ENCODE measurements at places on chromosomes 2 and 18.

DNA sequence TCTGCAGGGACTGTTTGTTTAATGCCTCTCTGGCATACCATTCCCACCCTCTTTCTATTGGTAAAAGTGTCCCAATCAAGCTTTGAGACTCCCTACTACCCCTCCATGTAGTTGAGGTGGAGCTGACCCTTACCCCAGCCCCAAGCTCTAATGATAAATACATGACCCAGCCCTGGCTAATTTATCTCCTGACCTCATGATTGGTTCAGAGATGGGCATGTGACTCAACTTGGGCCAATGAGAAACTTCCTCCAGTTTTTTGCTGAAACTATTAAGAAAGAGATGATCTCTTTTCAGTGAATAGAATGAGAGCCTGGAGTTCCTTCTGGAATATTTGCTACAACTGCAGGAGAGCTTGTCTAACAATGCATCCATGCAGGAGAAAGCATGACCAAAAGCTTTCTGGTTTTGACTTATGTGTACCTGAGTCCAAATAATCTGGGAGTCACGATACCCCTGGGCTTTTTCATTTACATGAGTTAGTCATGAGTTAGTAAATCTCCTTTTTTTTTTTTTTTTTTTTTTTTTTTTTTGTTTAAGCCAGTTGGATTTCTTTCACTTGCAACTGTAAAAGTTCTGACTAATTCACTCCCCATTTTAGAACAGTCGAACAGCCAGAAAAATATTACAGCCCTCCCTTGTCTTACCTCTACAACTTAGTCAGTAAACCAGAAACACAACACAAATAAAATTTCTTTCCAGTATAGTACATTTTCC lies 66.5 kb upstream of the TLK1 start:
- DNase-seq = no peak

DNA sequence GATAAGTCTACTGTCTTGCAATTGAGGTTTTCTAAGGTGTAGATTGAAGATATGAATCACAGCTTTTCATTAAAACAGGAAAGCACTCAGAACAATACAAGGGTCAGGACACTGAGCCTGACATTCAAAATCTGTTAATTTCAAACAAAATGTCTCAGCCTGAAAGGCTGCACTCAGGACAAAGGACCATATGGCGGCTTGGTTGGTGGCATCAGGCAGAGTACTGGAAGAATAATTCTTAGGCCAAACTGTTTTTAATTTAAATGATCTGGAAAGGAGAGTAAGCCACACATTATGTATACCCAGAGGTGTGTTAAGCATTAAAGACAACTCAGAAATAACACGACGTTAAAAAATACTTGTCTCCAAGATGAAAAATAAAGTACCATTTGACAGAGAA lies 85.9 kb downstream of the SKA1 start:
- no peak for DNase-seq

DNA sequence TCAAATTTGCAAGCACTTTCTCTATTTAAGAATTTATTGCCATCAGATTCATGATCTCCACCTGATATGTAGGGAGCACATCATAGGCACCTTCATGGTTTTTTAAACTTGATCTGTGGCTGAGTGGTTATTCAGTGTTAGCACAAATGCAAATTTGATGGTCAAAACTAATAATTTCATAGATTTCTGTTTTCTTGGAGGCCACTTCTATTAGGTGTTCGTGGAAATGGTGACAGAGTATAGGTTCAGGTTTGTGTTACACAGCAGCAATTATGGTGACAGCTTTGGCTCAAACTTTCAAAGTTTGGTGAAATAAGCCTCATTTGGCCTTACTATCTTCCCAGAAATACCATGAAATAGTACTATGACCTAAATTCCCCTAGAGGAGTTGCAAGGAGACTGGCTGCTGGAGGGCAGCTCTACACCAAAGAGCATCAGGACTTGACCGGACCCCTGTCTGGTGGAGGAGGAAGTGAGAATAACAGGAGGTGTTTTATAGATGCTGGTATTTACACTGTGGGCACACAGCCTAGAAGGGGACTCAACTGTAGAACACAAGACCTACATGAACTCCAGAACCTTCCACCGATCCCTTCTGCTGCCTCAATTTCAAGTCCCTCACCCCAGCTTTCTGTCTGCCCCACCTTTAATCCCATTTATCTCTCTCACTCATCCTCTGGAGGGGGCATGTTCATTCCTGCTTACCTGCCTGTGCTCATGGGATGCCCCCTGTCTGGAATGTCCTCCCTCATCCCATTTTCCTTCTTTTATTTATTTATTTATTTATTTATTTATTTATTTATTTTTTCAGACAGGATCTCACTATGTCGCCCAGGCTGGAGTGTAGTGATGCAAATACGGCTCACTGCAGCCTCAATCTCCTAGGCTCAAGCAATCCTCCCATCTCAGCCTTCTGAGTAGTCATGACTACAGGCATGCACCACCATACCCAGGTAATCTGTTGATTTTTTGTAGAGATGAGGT lies 132.9 kb upstream of the SIX2 start:
- DNase-seq = no peak

DNA sequence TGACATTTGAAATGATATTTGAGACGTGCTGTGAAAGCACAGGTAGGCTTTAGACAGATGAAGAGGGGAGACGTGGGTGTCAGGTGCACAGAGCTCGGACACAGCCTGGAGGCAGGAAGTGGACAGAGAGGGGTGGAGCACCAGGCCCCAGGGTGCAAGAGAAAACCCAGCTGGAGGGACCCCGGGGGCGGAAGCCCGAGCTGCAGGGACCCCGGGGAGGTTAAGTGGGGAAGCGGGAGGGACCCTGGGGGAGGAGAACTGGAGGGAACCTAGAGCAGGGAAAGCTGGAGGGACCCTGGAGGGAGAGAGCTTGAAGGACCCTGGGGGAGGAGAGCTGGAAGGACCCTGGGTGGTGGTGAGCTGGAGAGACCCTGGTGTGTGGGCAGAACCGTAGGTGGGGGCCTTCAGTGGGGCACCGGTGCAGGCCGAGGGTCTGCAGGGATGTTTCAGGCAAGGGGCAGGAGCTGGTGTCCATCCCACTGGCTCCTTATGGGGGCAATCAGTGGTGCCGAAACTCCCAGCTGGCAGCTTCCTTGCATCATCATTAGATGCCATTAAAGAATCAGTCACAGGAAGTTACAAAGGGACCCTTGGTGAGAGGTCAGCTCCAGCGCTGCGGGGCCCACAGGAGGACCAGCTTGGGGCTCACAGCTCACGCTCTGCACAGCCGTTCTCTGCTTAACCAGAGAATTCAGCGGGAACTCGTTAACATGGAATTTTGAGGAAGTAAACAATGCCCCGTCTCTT lies 246.6 kb downstream of the EIPR1 start:
- no peak for DNase-seq

- no peak for DNase-seq
These were observed 234.6 kb downstream of the ZEB2 start for GRCh38 chr2:144285324-144285723.

DNA sequence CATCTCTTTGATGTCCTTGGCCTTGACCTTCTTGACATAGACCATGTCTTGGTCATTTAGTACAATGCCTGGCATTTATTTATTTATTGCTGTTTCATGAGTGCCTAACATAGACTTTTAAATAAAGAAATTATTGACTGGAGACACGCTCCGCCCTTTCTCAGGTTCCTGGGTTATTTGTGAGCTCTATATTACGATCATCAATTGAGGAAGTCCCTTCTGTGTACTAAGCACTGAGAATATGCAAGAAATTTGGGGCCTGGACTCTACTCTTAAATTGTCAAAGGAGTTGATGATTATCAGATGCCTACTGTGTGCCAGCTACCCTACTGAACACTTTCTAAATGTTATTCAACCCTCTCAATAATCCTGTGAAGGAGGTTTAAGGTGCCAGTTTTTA lies 19.7 kb upstream of the TET3 start:
- DNase-seq = no peak

GRCh38 chr2:150350500-150350899 lies 137.0 kb downstream of the RND3 start:
- DNase-seq = no peak
